Stimulated activated CD4-positive, alpha-beta T cell treated with anti-CD3 and anti-CD28 coated beads, TNF-alpha, amount 100 ng/mL, for 1 hour (primary cell): ENCODE measurements at places on chromosomes 5 and 9.

- no peak for DNase-seq
These were observed 259.1 kb upstream of the FAM174A start for GRCh38 chr5:100276071-100276470.

GRCh38 chr5:12237837-12238575 is 333.8 kb upstream of the CTNND2 start:
- DNase-seq: no peak

DNA sequence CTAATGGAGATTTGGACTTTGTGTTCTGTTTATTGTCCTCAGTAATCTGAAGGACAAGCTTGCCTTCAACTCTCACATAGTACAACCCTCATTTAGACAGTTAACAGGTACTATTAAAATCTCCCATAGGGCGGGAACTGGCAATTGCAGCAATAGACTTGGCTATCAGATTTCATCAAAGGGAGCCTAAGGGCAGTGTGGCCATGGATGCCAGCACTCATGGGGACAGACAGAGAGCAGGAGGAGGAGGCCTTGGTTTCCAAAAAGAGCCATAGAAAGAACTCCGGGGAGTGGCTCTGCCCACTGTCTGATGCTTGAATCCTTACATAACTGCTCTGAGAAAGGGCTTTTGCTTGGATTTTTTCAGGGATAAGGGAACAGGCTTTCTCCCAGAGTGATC is 6.8 kb downstream of the SLC36A1 start:
- DNase-seq: no peak

DNA sequence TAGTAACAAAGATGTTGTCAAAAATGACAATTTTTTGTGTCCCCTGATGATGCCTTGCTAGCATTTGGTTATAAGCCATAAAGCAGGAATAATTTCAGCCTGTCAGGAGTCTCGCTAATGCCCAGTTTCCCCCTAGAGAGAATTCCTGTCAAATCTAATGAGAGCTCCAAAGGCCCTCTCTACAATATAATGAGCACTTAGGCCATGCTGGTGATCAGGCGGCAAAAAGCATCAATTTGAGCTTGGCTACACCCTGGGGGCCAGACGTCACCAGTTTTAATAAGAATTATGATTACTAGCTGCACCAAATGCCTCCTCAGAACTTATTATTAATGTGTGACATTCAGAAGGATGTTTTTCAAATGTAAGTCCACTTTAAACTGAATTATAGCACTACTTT is 6.1 kb downstream of the TLE1 start:
- no peak for DNase-seq

DNA sequence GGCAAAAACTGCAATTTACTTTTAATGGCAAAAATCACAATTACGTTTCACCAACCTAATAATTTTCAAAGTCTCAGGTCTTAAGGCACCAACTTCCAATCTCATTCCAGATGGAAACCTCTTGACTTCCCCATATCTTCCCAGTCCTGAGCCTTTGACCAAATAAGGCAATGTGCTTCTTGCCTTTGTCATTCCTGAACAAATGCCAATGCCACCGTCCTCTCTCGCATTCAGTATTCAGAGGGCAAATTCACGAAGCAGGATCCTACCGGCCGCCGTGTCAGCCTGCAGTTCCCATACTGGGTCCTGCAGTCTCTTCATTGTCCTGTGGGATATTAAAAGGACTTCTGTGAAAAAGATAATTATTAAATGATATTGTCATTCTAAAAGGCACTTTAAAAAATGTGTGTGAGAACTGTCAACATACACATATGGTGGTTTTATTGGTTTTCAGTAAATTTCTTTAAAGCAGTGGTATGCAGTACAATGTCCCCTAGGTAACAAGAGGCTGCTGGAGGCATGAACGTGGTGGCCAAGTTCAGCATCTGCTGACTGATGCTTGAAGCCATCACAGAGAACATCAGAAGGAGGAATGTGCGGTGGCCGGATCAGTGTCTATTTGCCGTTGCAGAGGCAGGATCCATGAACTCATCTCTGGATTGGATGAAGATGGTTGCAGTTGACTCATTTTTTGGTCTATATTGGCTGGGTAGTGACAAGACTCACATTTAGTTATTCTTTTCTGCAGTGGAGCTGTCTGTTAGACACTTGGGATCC is 101.4 kb upstream of the IRX4 start:
- DNase-seq: no peak

- DNase-seq: no peak
These were observed 135.2 kb downstream of the COL23A1 start for GRCh38 chr5:178454821-178455479.

GRCh38 chr5:89293810-89294209 is 410.8 kb upstream of the MEF2C start:
- no peak for DNase-seq

DNA sequence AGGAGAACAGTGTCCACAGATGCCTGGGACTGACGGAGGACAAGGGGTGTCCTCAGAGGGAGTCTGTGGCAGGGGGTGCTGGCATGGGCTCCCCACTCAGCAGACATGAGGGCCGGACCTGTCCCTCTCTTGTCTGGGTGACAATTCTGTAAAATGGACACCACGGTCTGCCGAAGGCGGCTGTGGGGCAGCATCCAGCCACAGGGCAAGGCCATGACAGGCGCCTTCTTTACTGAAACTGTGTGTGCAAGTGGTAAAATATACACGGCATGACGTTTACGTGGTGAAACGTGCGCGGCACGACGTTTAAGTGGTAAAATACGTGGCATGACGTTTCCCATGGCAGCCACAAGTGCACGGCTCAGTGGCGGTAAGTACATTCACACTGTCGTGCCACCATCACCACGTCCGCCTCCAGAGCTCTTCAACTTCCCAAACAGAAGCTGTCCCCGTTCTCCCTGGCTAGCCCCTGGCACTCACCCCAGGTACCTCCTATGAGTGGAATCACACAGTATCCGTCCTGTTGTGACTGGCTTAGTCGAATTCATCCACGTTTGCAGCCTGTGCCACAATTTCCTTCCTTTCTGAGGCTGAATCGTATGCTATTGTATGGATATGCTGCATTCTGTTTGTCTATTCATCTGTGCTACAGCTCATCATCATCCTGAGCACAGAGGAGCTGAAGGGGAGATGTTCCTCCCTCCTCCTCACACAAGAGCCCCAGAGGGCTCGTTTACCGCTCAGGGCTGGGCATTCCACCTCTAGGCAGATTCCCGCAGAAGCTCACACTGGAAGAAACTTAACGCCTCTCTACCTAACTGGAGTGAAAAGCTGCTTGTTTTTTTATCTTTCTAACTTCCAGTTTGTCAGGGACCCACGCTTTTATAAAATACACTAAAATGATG is 52.5 kb downstream of the COL23A1 start:
- no peak for DNase-seq

DNA sequence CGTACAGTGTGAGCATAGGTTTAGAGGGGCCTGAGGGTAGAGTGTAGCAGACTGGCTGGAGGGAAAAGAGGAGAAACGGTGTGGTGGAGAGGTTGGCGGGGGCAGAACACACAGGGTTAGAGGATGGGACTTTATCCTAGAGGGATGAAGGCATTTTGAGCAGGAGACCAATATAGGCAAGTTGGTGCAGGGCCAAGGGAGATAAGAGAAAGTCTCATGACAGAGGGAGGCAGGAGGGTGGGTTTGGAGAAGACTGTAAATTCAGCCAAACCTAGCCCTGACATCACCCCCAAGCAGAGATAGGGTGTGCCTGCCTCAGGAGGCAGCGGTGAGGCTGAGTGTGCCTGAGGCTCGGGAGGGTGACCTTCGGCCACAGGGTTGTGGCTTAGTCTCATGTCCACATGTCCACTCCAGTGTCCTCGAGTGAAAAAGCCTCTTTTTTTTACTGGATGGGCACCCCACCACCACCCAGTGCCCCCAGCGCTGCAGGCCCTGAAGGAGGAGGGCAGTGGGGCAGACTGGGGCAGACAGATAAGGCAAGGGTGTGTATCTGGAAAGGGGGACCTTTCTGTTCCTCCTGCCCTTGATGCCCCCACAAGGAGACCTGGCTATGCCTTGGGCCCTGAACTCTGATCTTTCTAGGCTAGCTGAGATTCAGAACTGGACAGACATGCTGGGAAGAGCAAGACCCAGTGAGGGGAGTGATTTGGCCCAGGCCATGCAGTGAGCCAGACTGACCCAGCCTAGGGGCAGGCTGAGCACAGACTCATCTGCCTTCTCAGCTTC is 108.7 kb downstream of the RGS3 start:
- DNase-seq: no peak

GRCh38 chr9:107688728-107689127 is 199.2 kb upstream of the KLF4 start:
- DNase-seq: no peak

DNA sequence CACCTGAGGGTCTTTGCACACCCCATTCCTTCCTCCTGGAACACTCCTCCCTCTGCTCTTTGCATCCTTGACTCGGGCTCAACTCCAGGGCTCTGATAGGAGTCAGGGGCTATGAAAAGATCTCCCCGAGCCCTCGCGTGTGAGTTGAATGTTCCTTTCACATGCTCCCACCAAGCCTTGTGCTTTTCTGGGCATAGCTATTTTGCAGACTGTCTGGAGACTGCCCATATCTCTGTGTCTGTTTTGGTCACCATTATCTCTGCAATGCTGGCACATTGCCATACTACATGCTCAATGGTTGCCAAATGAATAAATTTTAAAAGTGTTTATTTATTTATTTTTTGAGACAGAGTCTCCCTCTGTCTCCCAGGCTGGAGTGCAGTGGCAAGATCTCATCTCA is 56.9 kb upstream of the PLPP1 start:
- no peak for DNase-seq

- peak; percentile 0 for DNase-seq
These were observed 75.5 kb downstream of the SGCD start for GRCh38 chr5:156402387-156402921.

DNA sequence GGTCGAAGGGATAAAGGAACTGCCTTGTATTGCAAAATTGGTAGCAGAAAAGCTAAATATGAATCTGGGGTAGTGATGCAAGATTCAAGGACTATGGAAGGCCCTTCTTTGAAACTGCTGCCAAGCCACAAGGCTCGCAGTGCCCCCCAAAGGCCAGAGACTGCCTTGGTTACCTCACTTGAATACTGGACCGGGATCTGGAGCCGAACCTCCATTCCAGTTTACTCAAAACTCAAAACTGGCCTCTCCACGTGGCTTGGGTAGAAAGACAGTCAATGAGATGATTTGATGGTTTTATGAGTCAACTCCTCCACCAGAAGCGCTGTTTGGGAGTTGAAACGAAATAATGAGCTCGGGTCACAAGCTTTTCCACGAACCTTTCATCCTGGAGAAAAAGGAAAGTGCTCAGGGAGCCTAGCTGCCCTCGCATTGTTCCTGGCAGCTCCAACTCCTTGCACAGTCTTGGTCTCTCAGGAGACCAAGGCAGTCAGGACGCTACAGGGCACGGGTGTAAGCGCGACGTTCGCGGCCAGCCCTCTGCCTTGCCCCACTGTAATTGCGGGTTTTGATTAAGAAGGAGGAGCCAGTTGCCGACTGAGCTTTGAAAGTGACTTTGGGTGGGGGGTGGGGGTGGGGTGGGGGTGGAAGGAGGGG is 2.8 kb downstream of the ST8SIA4 start:
- no peak for DNase-seq

DNA sequence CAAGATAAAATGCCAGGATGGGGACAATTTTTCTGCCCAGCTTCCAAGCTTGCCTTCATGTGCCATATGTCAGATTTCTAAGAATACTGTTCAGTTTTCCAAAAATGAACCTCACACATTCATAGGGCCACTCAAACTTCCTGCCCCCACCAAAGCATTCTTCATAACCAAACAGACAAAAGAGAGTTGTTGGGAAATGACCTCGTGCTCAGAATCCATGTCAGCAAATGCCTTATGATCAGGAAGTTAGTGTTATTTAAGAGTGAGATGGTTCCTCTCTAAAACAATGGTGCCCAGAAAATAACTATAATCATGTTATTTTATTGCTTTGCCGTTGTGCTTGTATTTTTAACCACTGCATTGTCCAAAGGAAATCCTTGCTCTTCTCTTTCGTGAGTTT is 208.2 kb downstream of the ZNF608 start:
- no peak for DNase-seq

GRCh38 chr9:130305381-130305780 is 39.8 kb downstream of the HMCN2 start:
- no peak for DNase-seq

GRCh38 chr5:107146901-107147300 is 523.8 kb downstream of the EFNA5 start:
- DNase-seq: no peak

DNA sequence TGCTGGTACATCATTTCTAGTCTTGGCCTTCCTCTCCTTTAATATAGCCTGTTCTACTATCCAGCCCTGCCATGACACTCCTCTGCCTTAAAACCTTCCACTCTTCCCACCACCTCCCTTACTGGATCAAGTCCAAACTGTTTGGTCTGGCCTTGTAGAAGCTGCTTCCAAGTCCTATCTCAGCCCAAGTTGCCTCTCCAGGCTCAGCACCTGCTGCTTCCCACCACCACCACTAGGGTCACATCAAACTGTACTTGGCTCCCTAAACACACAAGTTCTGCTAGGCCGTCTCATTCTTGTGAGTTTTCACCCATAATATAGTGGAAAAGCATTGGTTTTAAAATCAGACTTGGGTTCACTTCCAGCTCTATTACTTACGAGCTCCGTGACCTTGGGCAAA is 1.4 kb downstream of the NDUFA8 start:
- peak; percentile 3 for DNase-seq
